Stimulated activated CD8-positive, alpha-beta memory T cell treated with anti-CD3 and anti-CD28 coated beads, Interleukin-7, amount 100 ng/mL, for 4 hours (primary cell): ENCODE measurements at places on chromosomes 6 and 20.

GRCh38 chr20:5835321-5835821 lies 85.2 kb downstream of the SHLD1 start:
- no peak for DNase-seq

DNA sequence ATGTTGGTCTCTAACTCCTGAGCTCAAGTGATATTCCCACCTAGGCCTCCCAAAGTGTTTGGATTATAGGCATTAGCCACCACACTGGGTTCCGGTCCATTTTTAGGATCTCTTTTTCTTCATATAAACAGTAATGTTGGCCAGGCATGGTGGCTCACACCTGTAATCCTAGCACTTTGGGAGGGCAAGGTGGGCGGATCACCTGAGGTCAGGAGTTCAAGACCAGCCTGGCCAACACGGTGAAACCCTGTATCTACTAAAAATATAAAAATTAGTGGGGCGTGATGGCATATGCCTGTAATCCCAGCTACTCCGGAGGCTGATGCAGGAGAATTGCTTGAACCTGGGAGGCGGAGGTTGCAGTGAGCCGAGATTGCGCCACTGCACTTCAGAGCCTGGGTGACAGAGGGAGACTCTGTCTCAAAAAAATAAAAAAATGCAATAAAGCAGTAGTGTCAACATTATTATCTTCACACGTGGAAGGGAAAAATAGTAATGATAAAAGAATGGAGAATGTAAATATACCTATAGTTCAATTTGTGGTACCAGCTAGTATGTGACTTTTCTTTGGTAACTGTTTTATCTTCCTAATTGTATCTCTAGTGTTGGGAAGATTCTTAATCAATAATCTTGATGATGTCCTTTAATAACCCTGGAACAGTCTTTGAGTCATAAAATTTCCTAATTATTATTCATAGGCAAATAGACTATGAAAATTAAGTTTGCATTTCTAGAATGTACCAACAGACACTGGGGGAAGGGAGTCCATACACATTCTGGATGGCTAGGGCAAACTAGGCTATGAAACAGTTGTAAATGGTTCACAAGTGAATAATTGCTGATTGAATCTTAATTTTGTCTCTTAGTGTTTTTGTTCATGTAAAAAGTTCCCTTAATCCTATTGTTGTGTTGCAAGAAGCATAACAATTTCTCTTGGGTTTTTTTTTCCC lies 3.6 kb downstream of the PARD6B start:
- no peak for DNase-seq

DNA sequence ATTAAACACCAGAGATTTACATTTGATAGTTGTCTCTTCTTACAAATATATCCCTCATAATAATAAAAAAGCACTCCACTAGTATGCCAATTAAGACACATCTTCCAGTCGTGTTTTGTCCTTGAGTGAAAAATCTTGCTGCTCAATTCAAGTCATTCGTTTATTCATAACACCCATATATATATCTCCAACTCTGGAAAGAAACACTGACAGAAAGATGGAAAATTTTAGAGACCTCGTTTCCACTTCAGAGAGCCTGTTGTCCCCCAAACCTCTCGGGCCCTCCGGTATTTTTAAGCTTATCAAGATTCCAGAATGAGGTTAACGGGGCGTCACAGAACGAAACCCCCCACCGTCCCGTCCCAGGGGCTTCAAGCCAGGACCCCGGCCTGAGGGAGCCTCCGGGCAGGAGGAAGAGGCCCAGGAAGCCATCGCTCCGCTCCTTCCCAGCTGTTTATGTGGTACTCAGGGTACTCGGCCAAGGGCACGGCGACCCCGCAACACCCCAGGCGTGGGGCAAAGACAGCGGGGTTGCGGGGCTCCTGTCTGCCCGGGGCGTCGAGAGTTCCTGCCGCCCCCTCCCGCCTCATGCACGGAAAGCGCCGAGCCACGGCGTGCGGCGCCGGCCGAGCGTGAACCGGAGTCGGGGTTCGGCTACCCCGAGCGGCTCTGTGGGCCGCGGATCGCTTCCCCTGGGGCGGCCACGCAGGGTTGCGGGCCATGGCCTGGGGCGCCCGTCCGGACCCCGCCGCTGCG lies 623 bp upstream of the SNX9 start:
- DNase-seq, result no peak

DNA sequence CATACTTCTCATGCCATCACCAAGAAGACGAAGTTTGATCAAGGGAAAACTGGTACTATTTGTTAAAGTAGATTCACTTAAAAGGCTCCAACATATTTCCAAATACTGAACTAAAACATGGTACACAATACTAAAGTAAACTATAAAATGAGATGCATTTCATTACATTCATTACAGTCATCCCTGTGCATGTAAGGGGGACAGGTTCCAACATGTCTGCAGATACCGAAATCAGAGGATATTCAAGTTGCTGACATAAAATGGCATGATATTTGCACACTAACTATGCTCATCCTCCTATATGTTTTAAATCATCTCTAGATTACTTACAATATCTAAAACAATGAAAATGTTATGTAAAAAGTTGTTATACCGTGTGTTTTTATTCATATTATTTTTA lies 893.9 kb upstream of the MANEA start:
- DNase-seq, result no peak

GRCh38 chr6:170151804-170152123 lies 139.1 kb downstream of the DLL1 start:
- DNase-seq, result no peak

- no peak for DNase-seq
These were observed 25.0 kb upstream of the BRPF3 start for GRCh38 chr6:36171573-36171972.

DNA sequence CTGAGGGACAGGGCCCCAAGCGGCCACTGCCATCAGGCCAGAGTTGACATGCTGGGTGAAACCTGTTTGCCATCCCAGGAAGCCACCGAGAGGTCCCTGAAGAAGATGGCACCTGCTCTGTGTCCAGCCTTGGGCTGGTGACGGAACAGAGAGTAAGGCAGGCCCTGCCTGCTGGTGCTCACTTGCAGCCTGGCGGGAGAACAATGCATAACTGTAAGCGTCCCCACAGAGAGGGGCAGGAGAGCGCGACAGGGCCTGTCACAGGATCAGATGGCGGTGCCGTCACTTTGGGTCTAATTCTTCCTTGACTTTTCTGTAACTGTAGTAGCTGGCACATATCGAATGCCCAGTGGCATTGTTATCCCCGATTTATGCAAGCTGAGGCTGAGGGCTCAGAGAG lies 29.0 kb upstream of the VSTM2L start:
- no peak for DNase-seq

DNA sequence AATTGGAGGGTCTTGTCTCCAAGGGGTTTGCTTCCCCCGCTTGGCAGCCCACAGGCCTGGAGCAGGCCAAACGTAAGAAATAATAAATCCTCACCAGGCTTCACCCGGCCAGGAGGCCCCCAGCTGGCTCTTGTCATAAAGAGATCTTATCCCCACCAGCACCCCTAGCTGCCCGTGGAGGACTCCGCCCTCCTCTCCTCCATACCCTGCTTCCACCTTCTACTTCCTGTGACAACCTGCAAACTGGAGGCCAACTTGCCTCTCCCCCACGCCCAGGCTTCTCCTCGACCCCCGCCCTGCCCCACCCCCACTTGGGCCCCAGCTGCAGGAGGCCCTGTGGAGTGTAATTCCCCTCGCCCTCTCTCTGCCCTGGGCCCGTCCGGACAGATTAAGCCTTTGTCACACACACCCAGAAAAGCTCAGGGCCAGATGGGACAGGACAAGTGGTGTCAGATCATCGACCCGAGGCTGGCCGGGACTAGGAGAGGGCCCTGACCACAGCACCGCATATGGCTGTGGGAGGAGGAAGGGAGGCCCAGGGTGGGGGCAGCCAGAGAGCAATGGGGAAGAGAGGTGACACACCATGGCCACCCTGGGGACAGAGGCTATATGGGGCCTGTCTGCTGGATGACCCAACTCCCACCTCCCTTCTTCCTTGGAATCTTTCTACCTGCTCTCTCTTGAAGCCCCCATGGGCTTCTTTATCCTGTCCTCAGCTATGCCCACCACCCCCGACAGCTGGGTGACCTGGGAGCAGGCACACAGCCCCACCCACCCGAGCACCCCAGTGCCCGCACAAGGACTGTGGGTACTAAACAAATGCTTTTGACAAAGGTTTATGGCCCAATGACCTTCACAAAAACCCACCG lies 3.9 kb downstream of the NOL4L start:
- DNase-seq, result no peak

- no peak for DNase-seq
These were observed 967 bp downstream of the SMPDL3A start for GRCh38 chr6:122790028-122790422.

DNA sequence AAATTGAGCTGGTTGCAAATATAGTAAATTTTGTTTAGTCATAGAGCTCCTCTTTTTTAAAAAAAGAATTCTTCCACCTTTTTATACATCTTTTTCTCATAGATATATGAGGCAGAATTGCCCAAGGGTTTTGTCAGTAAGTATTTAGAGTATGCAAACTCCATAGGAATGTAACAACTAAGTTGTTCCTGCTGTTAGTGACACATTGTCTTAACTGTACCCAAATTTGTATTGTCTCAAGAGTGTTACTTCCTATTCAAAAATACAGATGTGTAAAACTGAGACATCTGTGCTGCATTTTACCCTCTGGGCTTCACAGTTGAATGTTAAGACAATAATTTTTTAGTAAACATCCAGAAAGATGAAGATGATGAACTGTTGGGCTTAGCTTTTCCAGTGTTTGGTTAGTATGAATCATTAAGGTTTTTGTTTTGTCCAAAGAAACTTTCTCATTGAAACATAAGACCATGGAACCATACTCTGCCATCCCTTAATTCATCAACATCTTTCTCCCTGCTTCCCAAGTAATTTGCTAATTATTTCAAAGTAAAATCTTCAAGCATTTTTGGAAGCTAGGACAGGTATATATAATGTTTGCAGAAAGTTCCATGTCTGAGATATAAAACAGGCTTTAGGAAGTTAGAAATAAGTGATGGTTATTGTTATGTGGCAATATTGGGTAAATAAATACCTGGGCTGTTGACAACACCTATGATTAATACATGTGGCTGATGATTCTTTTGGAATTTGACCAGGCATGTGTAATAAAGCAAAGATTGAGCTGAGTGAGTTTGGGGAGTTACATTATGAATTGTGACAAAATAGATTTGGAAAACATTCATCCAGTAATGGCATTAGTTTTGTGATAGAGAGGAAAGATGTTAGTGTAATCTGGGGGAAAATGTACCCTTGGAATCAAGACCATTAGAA lies 11.2 kb downstream of the OGFRL1 start:
- no peak for DNase-seq

DNA sequence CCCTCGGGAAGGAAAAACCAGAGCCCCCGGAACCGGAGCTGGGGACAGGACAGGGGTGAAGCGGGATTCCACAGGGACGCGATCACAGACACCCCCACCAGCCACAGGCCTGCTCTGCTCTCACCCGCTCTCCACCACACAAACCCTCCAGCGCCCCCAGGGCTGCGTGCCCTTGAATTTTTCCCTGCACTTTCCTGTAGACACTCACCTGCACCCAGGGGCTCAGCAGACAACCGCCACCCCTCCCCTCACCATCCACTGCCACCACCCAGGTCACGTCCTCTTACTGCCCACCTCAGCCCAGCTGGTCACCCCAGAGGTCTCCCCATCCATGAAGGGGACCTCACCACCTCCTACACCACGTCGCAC lies 631 bp downstream of the ULBP2 start:
- DNase-seq, result no peak

- DNase-seq, result no peak
These were observed 78.0 kb upstream of the RPS6KA2 start for GRCh38 chr6:166705069-166705468.

DNA sequence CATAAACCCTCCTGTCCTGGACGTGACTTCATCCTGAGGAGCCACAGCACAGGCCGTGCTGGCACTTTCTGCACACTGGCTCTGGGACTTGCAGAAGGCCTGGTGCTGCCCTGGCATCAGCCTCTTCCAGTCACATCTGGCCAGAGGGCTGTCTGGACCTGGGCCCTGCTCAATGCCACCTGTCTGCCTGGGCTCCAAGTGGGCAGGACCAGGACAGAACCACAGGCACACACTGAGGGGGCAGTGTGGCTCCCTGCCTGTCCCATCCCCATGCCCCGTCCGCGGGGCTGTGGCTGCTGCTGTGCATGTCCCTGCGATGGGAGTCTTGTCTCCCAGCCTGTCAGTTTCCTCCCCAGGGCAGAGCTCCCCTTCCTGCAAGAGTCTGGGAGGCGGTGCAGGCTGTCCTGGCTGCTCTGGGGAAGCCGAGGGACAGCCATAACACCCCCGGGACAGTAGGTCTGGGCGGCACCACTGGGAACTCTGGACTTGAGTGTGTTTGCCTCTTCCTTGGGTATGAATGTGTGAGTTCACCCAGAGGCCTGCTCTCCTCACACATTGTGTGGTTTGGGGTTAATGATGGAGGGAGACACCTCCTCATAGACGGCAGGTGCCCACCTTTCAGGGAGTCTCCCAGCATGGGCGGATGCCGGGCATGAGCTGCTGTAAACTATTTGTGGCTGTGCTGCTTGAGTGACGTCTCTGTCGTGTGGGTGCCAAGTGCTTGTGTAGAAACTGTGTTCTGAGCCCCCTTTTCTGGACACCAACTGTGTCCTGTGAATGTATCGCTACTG lies 22.0 kb upstream of the PYGB start:
- no peak for DNase-seq

- DNase-seq, result no peak
These were observed 17.5 kb downstream of the SF3B5 start for GRCh38 chr6:144077871-144078270.

GRCh38 chr6:161091972-161092701 lies 100.6 kb downstream of the MAP3K4 start:
- DNase-seq, result no peak

DNA sequence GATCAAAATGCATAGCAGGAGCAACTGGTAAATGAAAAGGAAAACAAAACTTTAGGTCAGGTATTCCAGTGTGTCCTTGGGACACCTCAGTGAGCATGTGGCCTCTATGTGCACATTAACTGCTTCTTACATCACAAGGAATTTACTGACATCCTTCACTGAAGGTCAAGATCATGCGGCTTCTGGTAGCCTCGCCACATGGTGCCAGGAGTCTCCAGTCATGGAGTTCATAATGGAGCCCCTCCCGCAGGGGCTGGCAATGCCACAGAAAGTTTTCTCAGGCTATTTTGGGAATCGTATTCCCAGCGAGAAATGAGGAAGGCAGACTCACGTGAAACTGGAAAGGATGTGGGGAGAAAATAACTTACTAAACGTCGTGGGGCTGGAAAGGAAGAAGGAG lies 19.7 kb upstream of the SLC22A3 start:
- no peak for DNase-seq

- no peak for DNase-seq
These were observed 57.1 kb downstream of the PSMG4 start for GRCh38 chr6:3315841-3316240.
